ENCODE measurements at places on chromosomes 2 and 18.

DNA sequence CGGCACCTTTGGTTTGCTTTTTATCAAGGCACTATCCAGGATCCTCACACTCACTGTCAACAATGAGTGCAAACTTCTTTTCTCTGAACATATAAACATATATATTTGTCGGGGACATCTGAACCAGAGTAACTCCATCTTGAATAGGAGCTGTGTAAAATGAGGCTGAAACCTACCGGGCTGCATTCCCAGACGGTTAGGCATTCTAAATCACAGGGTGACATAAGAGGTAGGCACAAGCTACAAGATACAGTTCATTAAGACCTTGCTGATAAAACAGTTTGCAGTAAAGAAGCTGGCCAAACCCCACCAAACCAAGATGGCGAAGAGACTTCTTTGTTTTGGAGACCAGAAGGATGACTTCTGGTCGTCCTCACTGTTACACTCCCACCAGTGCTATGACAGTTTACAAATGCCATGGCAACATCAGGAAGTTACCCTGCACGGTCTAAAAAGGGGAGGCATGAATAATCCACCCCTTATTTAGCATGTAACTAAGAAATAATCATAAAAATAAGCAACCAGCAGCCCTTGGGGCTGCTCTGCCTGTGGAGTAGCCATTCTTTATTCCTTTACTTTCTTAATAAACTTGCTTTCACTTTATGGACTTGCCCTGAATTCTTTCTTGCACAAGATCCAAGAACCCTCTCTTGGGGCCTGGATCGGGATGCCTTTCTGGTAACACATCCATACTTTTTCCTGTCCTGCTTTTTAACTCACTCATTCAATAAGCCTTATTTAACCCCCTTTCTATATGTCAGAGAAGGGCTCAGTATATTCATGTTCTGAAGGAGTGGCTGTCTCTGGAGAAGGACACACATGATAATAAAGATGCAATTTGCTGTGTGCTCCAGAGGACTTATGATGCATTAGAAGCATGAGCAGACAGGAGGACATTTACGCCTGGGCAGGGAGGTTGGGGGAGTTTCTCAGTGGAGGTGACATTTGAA lies 65.4 kb downstream of the TACR1 start:
- no peak for DNase-seq

- DNase-seq = peak; percentile 87
These were observed 92.8 kb upstream of the OTOS start for GRCh38 chr2:240232961-240233884.

DNA sequence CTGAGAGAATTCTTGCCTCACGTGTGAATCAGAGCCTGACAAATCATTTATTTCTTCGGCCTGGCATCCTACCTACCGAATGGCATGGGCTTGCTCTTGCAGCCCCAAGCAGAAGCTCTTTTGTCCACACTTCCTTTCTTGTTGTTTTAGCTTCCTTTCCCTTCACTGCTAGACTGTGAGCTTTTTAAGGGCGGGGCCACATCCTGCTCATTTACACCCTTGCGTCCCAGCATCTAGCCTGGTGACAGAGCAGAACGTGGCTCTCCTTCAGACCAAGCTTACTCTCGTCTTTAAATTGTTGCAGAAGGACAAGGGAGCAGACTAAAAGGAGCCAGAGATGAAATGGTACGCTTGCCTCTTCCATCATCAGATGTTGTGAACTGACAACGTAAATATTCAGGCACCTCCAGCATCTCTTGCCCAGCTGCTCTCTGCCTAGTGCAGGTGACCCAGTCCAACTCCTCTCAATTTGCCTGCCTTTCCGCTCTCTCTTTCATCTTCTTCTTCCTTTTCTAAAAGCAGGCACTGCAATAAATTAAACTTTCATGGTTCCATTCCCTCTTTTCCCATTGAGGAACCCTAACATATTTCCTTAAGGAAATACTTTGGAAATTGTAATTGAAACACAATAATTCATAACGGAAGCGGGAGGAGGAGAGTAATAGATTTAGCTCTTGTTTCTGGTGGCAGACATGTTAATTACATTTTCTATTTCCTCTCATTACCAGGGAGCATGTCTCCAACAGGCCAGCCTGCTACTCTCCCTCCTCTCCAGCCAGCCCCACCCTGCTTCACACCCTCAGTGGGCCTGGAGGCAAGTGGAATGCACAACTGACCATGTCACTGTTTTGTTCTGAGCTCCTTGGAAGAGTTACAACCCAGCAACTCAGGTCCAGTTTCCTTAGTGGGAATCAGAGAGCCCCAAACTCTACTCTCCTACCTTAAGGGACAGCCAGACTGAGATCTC lies 228.1 kb upstream of the TRIB2 start:
- no peak for DNase-seq

DNA sequence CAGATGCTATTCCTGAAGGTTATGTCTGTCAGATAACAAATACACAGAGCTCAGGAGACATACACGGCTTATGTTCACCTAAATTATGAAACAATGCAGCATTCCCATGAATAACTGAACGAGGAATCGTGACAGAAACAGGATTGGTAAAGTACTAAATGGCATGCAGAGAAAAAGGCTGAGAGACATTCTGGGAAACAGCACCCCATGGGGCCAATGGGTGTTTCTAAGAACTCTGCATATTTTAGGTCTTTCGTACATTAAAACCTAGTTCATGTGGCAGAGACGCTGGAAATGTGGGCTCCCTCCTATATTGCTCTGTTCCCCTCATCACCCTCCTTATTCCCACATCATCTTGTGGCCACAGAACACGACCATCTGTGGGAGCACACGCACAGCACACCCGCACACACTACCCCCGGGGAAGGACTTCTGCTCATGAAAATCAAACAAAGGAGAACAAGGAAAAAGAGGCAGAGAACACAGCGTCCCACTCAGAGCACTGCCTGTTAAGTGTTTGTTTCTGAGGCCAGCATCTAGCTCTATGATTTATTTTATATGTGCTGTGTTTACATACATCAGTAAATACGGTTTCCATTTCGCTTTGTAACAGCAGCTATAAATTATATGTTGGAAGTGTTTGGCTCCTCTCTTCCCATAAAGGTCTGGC lies 143.6 kb downstream of the AFF3 start:
- no peak for DNase-seq

GRCh38 chr2:226622484-226622883 lies 177.1 kb downstream of the IRS1 start:
- no peak for DNase-seq

GRCh38 chr2:113755035-113755834 lies 1.2 kb downstream of the SLC35F5 start:
- DNase-seq = peak; percentile 8

GRCh38 chr18:63073481-63073880 lies 246.1 kb downstream of the BCL2 start:
- DNase-seq = no peak

- DNase-seq = no peak
These were observed 20.4 kb downstream of the MBP start for GRCh38 chr18:77111951-77112746.

- no peak for DNase-seq
These were observed 82.5 kb downstream of the OSBPL1A start for GRCh38 chr18:24315170-24315569.
